NCI-H510A (cell line): ENCODE measurements at places on chromosomes 6 and 20.

DNA sequence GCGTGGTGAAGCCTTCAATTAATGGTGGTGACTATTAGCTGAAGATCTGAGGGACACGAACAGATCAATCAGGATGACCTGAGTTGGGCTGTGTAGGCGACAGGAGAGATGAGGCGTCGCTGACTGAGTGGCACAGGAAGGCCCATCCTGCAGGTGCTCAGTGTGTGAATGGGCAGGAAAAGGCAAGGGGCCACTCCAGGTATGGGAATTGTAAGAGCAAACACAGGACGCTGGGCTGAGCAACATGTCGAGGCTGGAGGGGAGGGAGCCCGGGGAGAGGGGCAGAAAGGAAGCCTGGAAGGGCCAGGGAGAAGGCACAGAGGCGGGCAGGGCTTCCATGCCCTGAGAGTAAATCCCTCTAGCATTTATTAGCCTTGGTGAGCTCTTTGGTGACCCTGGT lies 151.0 kb downstream of the VEGFA start:
- peak; percentile 85 for DNase-seq

- no peak for DNase-seq
Observed at GRCh38 chr6:3090013-3090412, 21.7 kb downstream of the RIPK1 start.

- DNase-seq: peak; percentile 92
Observed at GRCh38 chr20:20366551-20366875, 1.4 kb upstream of the INSM1 start.

GRCh38 chr20:36390269-36390668 lies 84.1 kb downstream of the DLGAP4 start:
- DNase-seq: no peak

- no peak for DNase-seq
Observed at GRCh38 chr6:157845493-157846259, 22.6 kb downstream of the SNX9 start.

- no peak for DNase-seq
Observed at GRCh38 chr6:52871621-52872020, 31.0 kb upstream of the GSTA5 start.

- DNase-seq: no peak
Observed at GRCh38 chr6:55888917-55889316, 13.5 kb upstream of the BMP5 start.

DNA sequence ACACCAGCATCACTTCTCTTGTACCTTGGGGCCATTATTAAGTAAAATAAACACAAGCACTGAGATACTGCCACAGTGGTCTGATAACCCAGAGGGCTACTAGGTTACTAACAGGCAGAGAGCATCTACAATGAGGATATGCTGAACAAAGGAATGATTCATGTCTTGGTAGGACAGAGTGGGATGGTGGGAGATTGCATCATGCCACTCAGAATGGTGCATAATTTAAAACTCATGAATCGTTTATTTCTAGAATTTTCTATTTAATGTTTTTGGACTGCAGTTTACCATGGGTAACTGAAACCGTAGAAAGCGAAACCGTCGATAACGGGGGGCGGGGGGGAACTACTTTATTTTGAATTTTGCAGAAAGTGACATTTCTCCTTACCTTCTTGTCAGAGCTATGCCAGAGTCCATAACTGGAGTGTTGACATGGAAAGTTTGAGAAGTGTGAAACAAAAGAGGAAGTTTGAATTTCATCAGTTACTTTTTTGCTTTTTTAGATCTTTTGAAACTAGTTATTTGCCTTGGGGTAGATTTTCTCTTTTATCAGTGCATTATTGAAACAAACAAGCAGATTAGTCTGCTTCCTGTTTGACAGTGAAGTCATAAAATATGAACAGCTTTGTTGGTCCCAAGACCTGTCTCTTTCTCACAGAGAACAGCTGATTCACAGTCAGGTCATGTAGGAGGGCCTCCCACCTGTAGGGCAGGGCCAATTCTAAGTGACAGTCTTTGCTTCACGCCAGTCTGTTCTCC lies 124.9 kb downstream of the KLHL32 start:
- DNase-seq: no peak

DNA sequence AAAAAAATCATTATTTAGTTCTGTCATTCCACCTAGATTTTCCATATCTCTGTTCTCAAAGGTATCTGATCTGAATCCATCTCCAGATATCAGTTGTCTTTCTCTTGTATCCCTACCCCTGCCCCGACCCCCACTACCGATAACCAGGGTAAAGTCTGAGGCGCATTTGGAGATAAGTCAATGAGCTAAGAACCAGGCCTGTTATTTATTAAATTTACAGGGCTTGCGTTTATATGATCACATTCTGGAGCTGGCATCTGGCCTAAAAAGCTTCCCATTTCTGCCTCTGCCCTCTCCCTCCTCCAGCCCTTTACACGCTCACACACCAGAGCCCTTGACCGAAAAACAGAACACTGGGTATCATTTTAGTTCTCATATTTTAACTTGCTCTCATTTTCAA lies 144.7 kb downstream of the ALDH8A1 start:
- DNase-seq: no peak

DNA sequence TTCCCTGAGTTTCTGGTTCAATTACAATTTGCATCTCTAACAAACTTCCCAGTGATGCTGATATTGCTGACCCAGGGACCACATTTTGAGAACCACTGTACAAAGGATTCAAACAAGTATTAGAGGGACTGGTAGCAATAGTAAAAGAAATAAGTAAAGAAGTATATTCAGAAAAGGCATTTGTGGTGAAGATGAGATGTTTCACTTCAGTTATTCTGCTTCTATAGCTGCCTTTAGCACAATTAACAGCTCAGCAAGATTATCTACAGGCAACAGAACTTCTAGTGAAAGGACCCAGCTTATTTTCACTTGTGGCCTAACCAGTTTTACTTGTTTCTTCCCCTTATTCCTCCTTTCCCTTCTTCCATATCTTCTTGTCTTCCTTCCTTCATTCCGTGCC lies 149.4 kb downstream of the PHF3 start:
- no peak for DNase-seq

DNA sequence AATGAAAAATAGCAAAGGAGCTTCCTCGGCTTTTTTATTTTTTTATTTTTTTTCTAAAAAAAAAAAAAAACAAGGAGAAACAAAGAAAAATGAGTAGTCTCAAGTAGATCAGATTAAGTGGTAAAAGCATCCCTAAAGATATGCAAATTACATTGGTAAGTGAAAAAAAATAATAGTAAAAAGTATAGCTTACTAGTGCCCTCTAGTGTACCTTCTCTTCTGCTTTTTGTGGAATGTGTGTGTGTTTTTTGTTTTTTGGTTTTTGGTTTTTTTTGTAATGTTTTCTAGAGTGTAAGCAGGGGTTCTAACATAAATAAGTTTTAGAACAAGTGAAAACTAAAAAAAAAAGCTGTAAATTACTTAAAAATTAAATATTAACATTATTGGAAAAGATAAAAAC lies 1062.0 kb downstream of the HACE1 start:
- DNase-seq: no peak

GRCh38 chr6:13760307-13761304 lies 49.0 kb upstream of the RANBP9 start:
- DNase-seq: no peak

DNA sequence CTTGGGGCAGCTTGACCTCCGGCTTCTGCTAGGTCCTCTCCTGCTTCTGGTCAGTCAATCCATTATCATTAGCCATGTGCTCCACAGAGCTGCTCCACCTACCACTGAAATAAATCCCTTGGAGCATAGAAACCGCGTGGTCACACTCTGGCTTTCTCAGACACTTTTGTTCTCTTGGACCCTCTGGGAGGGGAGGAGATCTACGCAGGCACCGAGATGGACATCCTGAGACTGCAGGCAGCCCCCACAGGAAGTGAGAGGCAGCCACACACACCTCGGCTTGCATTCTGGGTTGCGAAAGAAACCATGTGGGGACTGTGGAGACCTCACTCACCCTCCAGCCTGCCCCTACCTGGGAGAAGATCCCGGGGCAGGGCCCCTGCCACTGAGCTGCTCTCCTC lies 79.5 kb downstream of the FYN start:
- no peak for DNase-seq

DNA sequence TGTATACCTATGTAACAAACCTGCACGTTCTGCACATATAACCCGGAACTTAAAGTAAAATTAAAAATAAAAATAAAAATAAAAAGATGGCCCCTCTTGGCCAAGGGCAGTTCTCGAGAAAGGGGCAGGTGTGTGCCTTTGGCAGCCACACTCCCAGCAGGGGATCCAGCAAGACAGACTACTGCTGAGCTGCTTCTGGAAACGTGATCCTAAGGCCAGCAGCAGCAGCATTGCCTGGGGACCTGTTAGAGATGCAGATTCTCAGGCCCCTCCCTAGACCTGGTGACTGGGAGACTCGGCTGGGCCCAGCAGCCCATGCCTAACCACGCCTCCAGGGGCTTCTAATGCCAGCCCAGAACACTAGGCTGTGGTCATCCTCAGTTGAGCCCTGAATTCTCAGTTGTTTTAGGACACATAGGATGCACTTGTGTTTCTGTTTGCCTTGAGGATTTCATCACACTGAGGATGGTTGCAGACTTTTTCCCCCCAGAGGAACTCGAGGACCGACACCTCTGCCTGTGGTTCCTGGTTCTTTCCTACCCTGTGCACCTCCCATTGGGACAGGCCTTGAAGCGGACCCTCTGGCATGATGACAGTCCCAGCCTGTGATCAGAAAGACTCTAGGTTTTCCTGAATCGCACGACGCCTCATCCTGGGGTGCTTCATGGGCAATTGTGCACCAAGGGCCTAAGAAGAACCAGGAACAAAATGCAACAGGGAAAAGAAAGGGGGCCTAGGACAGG lies 105.9 kb downstream of the TOX2 start:
- DNase-seq: peak; percentile 24

- no peak for DNase-seq
Observed at GRCh38 chr6:90714319-90714718, 127.4 kb upstream of the MAP3K7 start.

- DNase-seq: no peak
Observed at GRCh38 chr6:52363228-52363867, 1.4 kb downstream of the PAQR8 start.

GRCh38 chr6:159121486-159121885 lies 47.7 kb upstream of the FNDC1 start:
- no peak for DNase-seq

DNA sequence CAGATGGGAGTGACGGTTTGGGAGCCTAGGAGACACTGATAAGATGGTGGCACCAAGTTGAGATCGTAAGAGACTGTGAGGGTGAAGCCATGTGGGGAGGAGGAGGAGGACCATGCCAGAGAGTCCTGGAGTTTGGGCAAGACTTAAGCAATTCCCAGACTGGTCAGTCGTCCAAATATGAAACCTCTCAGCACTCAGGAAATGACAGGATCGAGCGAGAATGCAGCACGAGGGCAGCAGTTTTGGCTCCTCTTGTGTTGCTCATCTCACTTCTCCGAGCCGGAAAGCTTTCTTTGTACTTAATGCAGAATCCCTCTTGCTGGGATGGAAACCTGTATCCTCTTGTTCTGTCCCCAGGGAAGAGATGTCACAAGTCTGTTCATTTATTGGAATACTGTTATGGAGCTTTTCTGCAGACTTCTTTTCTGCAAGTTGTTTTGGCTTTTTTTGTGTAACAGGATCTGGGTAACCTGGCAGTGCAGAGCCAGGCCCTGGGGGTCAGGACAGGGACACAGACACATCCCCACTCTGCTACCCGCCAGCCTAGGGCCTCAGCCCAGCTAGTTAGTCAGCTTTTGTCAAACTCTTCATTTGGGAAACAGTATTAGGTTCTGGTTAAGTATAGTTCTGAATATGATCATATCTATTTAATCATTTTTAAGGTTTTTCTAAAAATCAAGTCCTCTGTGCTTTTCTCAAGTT lies 34.3 kb downstream of the FNDC1 start:
- no peak for DNase-seq

DNA sequence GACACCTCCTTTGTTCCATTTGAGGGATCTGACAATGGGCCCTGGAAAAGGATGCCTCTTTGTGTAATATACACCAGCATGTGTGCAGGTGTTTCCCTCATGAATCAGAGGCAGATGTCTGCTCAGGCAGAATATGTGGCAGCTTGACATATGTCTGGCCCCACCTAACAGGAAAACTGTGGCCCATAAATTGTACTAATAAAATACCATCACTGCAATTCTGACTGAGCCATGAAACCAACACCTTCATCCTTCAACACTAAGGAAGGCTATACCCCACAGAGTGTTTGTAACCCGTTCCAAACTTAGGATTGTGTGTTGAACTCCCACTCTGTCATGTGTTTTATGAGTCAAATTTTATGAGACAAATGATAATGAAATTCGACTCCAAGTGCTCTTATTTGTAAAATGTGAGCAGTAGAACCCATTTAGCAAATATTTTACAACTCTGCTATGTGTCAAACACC lies 22.7 kb downstream of the LAMA4 start:
- no peak for DNase-seq

- DNase-seq: no peak
Observed at GRCh38 chr6:137699031-137699683, 167.9 kb upstream of the TNFAIP3 start.

DNA sequence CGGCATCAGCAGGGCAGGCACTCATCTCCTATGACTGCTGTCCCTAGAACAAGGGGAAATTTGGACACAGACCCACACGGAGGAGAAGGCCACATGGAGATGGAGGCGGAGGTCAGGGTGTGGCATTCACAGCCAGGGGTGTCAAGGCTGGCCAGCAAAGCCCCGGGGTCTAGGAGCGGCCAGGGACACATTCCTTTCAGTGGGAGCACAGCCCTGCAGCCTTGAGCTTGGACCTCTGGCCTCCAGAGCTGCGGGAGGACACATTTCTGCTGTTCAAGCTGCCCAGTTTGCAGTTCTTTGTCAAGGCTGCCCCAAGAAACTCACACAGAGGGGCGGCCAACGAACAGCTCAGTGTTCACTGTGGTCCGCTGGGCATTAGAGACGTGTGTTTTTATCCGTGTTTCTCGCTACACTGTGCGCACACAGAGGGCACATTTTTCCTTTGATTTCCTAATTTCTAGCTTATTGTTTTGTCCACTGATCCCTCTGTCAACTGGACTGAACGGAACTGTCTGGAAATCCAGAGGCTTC lies 93.4 kb upstream of the MPC1 start:
- DNase-seq: no peak

DNA sequence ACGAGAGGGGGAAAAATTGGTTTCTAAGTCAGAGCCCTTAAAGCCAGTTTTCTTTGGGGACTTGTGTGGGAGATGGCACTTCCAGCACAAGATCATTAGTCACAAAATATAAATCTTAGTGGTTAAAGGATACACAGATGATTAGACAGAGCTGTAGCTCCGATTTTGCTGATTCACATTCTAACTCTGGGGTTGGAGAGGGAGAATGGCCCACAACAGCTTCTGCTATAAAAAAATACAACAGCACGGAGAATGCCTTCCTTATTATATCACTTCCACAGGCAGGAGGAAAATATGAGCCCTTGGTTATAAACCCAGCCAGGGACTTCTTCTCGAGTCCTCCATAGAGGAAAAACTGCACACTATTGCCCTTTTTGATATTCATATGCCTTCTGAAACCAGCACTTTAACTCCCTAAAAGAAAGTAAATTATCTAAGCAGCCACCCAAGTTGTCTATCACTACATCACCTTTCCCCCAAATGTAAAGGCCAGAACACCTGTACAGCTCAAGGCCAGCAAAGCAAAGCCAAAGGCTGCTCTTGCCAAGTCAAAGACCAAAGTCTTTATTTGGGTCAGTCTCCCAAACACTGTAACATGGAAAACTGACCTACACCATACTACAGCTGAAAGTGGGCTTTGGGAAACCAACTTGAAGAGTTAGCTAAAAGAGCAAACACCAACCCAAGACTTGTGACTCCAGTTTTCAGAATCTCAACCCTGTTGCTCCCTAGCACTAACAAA lies 10.4 kb downstream of the MRPL14 start:
- no peak for DNase-seq
